Urothelium cell line (cell line): ENCODE measurements at places on chromosomes 1 and 21.
A peak's percentile ranks its signal among the peaks of the same experiment; 100 is the strongest.

DNA sequence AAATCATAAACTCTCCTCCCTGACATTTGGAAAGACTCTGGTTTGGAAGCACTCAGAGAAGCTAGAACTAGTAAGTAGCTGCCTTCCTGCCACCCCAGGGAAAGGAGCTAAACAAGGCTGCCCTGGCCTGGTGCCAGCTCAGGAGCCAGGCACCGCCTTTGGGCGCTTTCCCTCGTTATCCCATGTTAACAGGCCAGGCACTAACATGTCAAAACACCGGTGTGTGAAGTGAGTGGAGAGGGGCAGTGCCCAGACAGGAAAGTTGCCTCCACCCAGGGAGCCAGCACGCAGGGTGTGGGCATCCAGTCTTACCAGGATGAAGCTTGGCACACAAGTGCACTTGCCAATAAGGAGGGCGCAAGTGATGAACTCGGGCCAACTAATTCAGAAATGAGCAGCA is 346.8 kb downstream of the RRAGC start:
- no peak for DNase-seq

DNA sequence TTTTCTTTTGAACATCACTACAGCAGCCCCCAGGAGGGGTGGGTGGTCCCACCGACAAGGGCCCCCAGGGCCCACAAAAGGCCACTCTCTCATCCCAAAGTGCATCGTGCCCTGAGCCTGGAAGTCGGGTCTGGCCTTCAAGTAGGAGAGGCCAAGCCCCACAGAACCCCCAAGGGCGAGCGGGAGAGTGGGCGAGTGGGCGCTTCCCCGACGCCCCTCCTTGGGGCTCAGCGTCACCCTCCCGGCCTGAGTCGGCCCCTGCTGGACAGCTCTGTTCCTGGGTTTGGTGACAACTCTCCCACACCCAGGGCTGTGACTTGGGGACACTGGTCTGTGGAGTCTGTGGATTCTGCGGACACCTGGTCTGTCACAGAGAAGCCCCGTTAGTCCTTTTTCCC is 42.2 kb upstream of the COL18A1 start:
- DNase-seq: no peak

GRCh38 chr1:24899581-24900485 is 30.2 kb downstream of the RUNX3 start:
- no peak for DNase-seq

DNA sequence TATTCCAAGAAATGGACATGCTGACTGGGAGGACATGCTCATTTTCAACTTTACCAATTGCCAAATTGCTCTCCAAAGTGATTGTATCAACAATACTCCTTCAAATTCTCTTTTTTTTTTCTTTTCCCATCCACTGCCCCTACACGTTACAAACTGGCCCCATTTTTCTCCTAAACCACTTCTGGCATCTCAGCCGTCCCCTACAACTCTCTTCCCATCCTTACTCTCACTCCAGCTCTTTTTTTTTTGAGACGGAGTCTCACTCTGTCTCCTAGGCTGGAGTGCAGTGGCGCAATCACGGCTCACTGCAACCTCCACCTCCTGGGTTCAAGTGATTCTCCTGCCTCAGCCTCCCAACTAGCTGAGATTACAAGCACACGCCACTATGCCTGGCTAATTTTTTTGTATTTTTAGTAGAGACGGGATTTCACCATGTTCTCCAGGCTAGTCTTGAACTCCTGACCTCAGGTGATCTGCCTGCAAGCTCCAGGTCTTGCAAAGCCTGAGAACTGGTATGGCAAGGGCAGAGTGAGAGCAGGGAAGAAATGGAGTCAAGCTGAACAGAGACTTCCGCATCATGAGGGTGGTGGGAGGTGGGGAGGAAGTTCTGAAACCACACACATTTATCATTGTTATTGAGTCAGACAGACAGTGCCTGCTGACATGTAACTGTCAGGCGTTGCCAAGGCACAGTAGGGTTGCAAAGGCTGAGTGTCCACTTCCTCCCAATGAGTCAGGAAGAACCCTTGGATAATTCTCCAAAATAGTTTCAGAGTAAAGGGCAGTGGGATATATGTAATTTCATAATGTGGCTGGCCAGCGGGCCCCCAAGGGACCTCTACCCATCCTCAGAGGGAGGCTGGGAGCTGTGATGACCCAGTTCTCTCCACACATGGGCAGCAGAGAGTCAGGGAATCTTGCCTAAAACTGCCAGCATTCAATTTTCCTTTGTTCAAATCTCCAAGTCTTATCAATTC is 17.4 kb downstream of the CELA3A start:
- DNase-seq: peak; percentile 80

GRCh38 chr21:38507374-38507942 is 9.2 kb upstream of the ERG start:
- DNase-seq: no peak

DNA sequence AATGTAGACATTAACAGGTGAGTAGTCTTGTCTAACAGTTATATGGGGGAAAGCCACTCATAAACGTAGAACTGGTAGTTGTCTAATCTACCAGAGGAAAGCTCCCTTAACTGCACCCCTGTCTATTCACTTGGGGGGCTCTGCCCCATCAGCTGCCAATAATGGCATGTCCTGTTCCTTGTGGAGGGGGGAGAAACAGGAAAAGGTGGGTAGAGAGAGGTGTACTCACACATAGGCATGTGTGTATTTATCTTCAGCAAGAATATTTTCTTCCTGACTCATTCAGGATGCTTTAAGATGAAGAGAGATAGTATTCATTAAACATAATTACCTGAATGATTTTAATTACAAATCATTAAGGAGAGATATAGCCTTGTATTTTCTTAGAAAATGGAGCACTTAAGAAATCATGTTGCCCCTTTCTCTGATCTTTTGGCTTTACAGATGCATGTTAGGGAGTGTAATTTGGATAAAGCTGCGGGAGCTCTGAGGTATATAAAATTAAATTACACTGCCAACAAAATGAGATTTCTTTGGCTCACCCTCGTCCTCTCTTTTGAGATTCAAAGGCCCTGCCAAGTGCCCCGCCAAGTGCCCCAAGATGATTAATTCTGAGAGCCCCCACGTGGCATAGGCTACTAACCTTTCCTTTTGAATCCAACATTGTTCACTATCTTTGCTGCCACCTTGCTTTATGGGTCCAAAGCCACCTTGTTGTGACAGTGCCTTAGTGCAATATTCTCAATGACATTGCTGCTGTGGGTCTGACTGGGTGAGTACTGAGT is 286.3 kb upstream of the LYPLAL1 start:
- no peak for DNase-seq

GRCh38 chr21:16072737-16073136 is 343.0 kb downstream of the USP25 start:
- DNase-seq: no peak

DNA sequence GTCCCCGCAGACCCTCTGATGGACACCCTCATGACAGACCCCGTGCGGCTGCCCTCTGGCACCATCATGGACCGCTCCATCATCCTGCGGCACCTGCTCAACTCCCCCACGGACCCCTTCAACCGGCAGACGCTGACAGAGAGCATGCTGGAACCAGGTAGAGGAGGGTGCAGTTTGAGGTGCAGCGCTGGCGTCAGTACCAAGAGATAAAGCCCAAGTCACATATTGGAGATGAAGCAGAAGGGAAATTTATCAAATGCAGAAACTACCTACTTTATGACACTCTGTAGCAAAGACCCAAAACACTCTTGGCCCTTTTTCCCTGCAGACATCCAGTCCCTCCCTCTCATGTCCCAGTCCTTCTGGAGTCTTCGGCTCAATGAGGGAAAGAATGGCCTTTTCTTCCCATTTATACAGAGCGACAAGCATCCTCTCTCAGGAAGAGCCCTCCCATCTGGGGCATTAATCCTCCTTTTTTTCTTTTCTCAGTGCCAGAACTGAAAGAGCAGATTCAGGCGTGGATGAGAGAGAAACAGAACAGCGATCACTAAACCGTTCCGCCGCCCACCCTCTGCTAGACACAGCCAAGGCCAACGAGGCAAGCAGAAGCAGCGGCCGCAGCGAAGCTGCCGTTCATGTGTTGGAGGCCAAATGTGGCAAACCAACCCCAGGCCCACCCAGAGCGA is 30.8 kb upstream of the KIF1B start:
- no peak for DNase-seq

DNA sequence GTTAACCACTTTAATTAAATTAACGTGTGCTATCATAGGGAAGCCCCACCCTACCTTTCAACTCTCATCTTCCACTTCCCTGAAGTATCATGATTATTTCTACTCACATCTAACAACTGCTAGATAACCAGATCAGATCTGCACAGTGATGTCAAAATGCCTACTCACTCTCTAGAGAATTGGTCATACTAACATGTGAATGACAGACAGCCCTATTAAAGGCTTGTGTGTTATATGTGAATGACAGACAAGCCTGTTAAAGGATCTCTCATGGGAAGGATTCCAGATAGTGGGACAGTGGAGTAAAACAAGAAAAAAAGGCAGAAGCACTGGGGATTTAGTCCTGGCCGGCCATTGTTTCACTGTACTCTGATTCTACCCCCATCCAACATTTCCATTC is 12.6 kb downstream of the VTCN1 start:
- DNase-seq: no peak

- no peak for DNase-seq
These were observed 53.5 kb downstream of the ST3GAL3 start for GRCh38 chr1:43760745-43761317.

DNA sequence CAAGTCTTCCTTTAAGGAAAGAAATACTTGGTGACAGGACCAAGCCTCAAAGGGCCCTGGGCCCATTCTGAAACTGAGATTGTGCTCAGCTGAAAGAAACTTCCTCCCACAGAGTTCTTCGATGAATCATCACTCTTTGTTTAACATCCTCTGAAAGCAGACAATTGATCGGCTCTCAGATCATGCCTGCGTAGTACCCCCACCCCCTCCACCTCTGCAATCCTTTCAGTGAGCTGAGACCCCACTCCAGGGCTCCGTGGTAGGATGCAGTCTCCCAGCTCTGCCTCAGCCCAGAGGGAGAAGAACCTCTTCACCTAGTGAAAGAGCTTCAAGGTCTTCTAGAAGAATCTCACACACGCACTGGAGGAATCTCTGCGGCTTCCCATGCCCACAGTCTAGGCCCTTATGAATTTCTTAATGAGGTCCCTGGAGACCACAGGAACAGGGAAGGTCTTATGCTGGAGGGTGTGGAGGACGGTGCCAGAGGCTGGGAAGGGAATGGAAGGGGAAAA is 104.9 kb upstream of the SOD1 start:
- peak; percentile 85 for DNase-seq

- DNase-seq: no peak
These were observed 29.2 kb upstream of the PKP1 start for GRCh38 chr1:201253906-201254624.

- DNase-seq: no peak
These were observed 666 bp downstream of the PAFAH2 start for GRCh38 chr1:25996966-25997827.

DNA sequence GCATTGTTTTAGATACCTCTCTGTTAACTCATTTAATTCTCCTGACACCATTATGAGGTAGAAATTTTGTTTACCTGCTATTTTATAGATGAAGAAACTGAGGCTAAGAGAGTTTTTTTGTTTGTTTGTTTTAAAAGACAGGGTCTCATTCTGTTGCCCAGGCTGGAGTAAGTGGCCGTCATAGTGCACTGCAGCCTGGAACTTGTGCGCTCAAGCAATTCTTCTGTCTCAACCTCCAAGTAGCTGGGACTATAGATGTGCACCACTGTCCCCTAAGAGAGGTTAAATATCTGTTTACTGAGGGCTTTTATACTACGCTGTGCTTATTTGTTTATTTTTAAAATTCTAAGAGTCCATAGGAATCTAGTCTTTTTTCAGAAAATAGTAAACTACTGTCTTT is 43.7 kb upstream of the CACYBP start:
- no peak for DNase-seq

GRCh38 chr1:238191170-238191569 is 300.4 kb upstream of the ZP4 start:
- DNase-seq: no peak

DNA sequence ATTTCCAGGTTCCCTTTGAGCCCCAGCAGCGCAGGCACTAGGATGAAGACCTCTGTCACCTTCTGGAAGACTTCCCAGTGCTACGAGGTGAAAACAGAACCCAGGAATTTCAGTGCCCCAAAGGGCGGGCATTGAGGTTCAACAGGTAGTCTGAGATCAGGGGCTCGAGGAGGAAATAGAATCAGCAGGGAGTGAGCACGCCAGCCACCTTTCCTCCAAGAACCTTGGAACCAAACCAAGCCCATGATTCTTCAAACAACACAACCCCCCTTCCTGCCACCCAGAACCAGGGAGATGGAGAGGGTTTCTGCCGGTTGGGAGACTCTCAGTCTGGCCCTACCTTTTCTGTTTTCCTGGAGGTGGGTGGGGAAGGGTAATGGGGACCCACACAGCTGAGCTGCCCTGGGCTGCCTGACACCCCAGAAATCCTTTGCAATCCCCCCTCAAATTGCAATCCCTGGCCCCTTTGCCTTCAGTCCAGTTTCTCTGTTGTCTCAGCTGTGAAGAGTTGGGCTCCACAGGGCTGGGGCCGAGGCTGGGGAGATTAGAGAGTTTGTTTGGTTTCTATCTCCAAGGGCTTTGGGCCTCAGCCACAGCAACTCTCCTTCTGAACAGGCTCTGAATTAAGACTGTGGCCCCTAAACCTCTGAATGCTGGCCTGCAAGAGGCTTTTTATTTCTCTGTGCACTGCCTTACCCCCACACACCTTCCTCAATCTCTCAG is 11.9 kb downstream of the SLC41A1 start:
- no peak for DNase-seq

DNA sequence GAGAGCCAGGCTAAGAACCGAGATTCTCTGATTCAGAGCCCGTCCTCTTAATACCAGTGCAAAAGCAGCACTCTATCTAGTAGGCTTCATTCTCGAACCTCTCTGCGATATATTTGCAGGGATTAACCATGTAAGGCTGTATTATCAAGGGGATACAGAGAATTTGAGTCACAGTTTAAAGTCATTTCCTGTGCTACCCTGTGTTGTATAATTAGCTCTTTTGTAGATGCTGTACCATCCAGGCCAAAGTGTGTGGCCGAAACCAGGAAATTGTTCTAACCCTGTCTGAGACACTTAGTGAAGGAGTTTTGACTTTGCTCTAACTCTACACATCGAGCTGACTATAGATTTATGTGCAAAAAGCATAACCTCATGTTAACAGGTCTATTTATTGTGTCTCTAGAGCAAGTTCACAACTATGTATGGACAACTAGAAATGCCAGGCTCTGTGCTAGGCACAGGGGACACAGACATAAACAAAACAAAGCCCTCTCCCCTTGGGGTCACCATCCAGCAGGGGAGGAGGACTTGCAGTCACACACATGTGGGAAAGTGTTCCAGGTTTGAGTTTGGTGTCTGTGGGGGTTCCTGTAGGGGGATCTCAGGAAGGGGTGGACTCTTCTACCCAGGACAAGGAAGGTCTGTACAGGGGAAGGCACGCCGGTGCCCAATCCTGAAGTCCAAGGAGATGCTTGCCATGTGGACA is 182.2 kb downstream of the DHRS3 start:
- no peak for DNase-seq

DNA sequence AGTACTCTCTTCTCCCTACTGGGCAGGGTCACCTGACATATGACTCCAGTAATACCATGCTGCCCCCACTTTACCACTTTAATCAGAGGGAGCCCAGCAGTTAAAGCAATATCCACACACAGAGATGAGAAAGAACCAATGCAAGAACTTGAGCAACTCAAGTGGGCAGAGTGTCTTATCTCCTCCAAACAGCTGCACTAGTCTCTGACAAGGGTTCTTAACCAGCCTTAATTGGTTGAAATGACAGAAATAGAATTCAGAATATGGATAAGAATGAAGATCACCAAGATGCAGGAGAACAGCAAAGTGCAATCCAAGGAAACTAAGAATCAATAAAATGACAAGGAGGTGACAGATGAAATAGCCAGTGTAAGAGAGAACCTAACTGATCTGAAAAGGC is 91.0 kb downstream of the KCNT2 start:
- no peak for DNase-seq
